ENCODE measurements at places on chromosomes 12 and 14.

- DNase-seq: no peak
Measured at GRCh38 chr14:31429791-31430190, 9.4 kb upstream of the HEATR5A start.

- no peak for DNase-seq
Measured at GRCh38 chr12:77968021-77968420, 137.3 kb downstream of the NAV3 start.

DNA sequence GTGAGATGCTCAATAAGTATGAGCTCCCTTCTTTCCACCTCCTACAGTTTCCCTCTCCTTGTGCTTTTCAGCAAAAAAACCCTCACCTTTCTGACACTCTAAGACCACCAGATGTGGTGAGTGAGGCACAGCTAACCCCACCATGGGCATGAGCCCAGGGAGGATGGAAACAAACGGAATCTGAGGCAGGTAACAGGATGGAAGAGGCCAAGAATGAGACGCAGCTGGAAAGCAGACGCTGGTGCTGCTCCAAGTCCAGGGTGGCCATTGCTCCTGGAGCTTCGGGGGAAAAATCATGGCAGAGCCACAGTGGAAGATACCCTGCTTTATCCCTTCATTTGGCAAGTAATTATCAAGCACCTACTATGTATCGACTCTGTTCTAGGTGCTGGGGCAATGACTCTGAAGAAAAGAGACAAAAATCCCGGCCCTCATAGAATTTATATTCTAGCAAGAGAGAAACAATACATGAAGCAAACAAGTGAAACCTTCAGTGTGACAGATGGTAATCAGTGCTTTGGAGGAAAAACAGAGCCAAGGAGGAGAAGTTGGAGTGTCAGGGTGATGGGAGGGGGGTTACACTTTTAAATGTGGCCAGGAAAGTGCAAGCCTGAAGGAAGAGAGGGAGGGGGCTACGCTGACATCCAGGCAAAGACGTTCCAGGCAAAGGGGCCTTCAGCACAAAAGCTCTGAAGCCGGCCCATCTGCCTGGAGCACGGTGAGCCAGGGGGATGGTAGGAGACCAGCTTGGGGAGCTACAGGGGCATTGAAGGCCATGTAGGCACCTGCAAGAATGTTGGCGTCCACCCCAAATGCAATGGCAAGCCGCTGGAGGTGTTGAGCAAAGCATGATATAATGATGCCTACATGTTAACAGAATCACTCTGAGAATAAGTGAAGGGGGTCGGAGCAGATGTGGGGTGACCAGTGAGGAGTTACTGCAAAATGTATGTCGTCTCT lies 154.2 kb downstream of the DPF3 start:
- DNase-seq: no peak

- no peak for DNase-seq
Measured at GRCh38 chr14:99213101-99213500, 58.9 kb downstream of the BCL11B start.

- no peak for DNase-seq
Measured at GRCh38 chr14:94677213-94677612, 65.0 kb downstream of the SERPINA3 start.

Measured in kidney glomerular epithelial cell (primary cell).